ENCODE measurements at places on chromosomes 12 and 14. TPM values are rescaled to one million over a fixed set of nuclear protein-coding genes. Genes with fewer than 3 reads are reported as not detected.

SLC5A8 gene
- total RNA-seq, result 1.4 TPM

GUCY2C gene
- under 0.01 TPM for total RNA-seq

GRCh38 chr14:95533391-95533821 is 1.4 kb upstream of the GLRX5 start:
- DNase-seq, result no peak

DNA sequence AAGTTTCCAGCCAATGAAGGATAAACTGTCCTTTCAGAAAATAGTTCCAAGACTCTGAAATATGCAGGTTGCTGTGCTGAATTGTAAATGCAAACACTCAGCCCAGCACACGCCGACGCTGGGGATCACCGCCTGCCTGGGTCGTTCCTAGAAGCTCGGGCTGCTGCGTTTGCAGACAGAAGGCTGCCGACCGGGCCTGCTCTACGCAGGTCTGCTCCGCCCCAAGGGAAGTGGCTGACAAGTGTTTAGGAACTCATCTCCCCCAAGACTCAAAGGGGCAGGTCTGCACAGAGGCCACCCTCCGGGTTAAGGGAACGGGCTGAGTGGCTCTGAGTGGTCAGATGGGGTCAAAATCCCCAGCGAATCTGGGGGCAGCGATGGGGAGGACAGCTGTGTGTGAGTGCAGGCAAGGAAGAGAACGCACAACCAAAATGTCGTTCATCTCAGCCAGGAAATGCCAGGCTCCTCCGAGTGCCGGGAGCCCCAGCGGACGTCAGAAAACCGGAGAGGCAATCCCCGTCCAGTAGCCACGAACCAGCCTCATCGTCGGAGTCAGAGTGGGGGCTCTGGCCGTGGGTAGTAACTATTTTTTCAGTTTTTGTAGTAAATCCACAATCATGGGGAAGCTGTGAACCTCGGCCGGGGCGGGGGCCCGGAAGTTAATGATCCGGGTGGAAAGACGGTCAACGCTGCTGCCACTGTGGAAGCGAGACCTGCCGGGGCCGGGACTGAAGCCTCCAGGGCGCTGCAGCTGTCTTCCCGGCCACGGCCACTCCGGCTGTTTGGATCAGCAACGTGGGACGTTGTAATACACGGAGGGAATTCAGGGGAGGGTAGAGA is 6.0 kb downstream of the GALNT9 start:
- DNase-seq, result peak; percentile 38

- no peak for DNase-seq
These were observed 246.4 kb downstream of the CACNA1C start for GRCh38 chr12:2299206-2299605.

- no peak for DNase-seq
These were observed 32.8 kb downstream of the SH2B3 start for GRCh38 chr12:111438481-111438880.

GRCh38 chr12:88362439-88362838 is 217.8 kb downstream of the KITLG start:
- DNase-seq, result no peak

CD163 gene
- total RNA-seq, result 1.4 TPM

TMTC2 gene
- total RNA-seq, result 22.9 TPM

INSM2 gene
- 0.47 TPM for total RNA-seq

DNA sequence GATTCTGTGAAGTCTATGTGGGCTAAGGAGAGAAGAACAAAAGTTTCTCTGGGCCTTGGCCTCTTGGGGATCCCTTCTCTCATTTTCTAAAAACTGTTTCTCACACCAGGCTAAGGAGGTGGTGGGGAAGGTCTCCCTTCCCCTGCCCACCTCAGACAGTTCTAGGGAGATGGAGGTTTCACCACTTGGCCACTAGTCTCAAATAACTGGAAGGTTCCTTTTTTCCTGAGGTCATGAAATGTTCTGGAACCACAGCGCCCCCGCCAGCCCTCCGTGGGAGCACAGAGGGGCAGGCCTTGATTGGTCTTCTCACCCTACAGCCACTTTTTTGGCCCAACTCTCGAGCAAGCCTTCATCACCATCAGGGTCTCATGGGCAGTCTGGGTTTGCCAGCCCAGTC is 12.6 kb downstream of the C12orf43 start:
- no peak for DNase-seq

LRIG3 gene
- total RNA-seq, result 12.3 TPM

Measured in occipital lobe (tissue), 3 donors.